Stimulated activated CD8-positive, alpha-beta memory T cell treated with anti-CD3 and anti-CD28 coated beads, Interleukin-7, amount 100 ng/mL, for 48 hours (primary cell): ENCODE measurements at places on chromosomes 2 and 18.

GRCh38 chr2:233060501-233060979 is 398 bp downstream of the INPP5D start:
- DNase-seq: no peak

GRCh38 chr2:241560883-241561474 is 2.4 kb downstream of the BOK start:
- no peak for DNase-seq

- DNase-seq: no peak
Measured at GRCh38 chr18:43022874-43023273, 92.6 kb downstream of the RIT2 start.

DNA sequence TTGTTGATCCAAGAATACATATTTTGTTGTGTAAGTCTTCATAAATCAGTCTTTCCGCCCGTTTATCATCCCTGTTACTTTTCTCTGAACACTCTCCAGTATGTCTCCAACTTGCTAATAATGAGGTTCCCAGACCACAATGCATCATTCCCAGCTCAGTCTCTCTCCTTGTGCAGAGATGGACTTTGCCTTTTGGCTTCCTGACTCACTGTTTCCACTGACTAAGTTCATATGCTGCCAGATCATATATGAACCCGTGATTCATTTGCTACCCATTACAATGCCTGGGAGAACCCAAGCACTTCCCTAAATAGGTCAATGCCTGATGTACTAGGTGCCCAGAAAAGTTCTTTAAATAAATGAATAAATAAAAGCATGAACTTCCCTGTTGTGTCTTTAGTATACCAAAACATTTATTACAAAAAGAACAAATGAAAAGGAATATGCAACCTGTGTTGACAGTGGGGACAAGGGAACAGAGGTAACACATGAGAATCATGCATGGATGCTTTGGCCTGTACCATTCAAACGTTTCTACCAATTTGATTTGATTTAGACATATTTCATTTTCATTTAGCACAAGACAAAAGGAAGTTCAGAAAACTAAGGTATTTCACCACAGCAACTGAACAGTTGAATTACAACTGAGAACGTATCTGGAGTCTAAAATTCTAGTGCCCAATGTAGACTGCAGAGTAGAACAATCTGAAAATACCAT is 215.4 kb upstream of the HNRNPA3 start:
- DNase-seq: peak; percentile 7

DNA sequence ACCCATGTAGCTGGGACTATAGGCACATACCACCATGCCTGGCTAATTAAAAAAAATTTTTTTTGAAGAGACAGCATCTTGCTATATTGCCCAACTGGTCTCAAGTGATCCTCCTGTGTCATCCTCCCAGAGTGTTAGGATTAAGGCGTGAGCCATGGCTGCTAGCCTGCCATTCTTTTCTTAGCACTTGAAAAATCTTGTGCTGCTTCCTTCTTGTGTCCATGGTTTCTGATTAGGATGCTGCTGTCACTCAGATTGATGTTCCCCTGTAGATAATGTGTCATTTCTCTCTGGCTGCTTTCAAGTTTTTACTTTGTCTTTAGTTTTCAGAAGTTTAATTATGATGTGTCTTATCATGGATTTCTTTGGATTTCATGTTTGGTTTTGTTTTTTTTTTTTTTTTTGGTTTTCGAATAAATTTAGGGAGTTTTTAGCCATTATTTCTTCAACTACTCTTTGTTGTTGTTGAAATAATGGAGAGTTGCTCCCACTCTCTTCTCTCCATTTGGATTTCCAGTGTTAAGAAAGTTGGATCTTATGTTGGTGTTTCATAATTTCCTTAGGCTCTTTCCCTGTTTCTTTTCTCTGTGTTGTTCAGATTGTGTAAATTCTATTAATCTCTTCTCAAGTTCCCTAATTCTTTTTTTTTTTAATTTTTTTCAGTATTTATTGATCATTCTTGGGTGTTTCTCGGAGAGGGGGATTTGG is 2.5 kb downstream of the ATP9B start:
- DNase-seq: no peak

GRCh38 chr2:168710754-168711467 is 91.5 kb upstream of the NOSTRIN start:
- DNase-seq: no peak

GRCh38 chr18:9559253-9559652 is 55.1 kb downstream of the PPP4R1 start:
- DNase-seq: no peak

GRCh38 chr2:88448248-88448647 is 4.2 kb downstream of the FOXI3 start:
- no peak for DNase-seq

DNA sequence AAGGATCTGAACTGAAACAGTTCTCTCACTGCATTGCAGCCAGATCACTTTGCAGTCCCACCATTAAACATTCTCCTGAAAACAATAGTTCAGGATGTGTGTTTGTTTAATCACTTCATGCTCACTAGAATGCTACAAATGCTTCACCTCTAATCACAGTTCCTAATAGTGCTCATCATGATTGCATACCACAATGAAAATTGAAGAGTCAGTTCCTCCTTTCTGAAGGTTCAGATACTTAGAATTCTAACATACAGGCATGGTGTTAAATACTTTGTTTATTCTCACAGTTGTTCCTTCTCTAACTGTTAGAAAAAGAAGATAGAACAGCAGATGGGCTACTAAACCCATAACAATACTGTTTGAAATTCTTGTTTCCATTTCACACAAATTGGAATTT is 622.3 kb upstream of the ACVR2A start:
- DNase-seq: no peak

DNA sequence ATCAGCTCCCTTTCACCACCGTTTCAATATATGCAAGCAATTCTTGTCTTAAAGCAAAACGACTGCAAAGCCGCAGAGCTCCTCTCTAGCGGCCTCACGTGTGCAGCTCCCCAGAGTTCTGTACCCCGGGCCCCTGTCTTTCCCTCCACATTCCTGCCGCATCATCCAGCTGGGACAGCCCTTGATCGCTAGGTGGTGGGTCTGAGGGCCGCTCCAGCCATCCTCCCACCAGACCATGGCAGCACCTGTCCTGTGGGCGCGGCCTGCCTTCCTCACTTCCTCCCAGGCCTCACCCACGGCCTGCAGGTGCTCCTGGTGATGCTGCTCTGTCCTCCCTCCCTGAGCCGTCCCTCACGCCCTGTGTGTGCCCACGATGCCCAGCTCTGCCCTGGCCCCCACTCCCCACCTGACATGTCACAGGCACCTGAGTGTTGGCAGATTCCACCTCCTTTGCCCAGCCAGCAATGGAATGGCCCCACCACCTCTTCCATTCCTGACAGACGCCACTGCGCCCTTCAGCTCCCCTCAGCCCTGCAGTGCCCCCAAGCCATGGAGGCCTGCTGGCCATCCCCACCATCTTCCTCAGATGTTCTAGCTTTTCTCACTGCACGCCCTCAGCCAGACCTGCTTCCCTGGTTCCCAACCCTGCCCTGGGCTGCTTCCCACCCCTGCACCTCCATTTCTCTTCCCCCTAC is 15.3 kb upstream of the ALLC start:
- DNase-seq: no peak

- no peak for DNase-seq
Measured at GRCh38 chr18:78699499-78699898, 280.1 kb upstream of the SALL3 start.

GRCh38 chr2:8268172-8268783 is 413.6 kb upstream of the ID2 start:
- DNase-seq: no peak

GRCh38 chr2:209526561-209526960 is 102.7 kb downstream of the MAP2 start:
- no peak for DNase-seq
